ENCODE measurements at places on chromosomes 5 and 9. TPM values are rescaled to one million over a fixed set of nuclear protein-coding genes. Genes with fewer than 3 reads are reported as not detected.

AK3 gene
- 38.9 TPM for total RNA-seq

NEUROG1 gene
- not detected for total RNA-seq

LIFR gene
- 0.12 TPM for total RNA-seq

SIGMAR1 gene
- total RNA-seq = 62.2 TPM

PCDHGB7 gene
- total RNA-seq = 0.07 TPM

FAM169A gene
- 3.1 TPM for total RNA-seq

LMNB1 gene
- total RNA-seq = 326 TPM

PTTG1 gene
- total RNA-seq = 160 TPM

TMEM232 gene
- 0.60 TPM for total RNA-seq

GPR151 gene
- not detected for total RNA-seq

FXN gene
- 32.0 TPM for total RNA-seq

PURA gene
- 15.5 TPM for total RNA-seq

KCNMB1 gene
- not detected for total RNA-seq

PCDHB12 gene
- not detected for total RNA-seq

ADAMTS16 gene
- total RNA-seq = not detected

IPPK gene
- 9.6 TPM for total RNA-seq

IRX2 gene
- not detected for total RNA-seq

CERCAM gene
- total RNA-seq = 0.37 TPM

MEIKIN gene
- not detected for total RNA-seq

PELO gene
- total RNA-seq = 9.3 TPM

NEURL1B gene
- total RNA-seq = 8.7 TPM
